ENCODE measurements at places on chromosomes 2 and 18.

DNA sequence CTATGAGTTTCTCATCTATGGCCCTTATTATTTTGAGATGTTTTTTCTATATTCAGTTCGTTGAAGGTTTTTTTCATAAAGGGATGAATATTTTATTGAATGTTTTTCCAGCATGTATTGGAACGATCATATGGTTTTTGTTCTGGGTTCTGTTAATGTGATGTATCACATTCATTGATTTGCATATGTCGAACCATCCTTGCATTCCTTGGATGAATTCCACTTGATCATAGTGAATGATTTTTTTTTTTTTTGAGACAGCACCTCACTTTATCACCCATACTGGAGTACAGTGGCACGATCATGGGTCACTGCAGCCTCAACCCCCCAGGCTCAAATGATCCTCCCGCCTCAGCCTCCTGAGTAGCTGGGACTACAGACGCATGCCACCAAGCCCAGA lies 5.5 kb upstream of the NEMP2 start:
- no peak for DNase-seq

DNA sequence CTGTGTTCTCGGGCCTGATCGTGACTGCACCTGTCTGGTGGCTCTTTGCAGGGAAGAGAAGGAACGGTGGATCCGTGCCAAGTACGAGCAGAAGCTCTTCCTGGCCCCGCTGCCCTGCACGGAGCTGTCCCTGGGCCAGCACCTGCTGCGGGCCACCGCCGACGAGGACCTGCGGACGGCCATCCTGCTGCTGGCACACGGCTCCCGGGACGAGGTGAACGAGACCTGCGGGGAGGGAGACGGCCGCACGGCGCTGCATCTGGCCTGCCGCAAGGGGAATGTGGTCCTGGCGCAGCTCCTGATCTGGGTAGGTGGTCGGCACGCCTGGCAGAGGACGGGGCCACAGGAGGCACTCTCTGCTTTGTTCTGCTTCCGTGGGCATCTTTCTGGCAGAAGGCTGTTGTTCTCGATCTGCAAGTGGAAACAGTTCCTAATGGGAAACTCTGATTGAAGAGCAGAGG lies 48.0 kb downstream of the GBX2 start:
- no peak for DNase-seq

DNA sequence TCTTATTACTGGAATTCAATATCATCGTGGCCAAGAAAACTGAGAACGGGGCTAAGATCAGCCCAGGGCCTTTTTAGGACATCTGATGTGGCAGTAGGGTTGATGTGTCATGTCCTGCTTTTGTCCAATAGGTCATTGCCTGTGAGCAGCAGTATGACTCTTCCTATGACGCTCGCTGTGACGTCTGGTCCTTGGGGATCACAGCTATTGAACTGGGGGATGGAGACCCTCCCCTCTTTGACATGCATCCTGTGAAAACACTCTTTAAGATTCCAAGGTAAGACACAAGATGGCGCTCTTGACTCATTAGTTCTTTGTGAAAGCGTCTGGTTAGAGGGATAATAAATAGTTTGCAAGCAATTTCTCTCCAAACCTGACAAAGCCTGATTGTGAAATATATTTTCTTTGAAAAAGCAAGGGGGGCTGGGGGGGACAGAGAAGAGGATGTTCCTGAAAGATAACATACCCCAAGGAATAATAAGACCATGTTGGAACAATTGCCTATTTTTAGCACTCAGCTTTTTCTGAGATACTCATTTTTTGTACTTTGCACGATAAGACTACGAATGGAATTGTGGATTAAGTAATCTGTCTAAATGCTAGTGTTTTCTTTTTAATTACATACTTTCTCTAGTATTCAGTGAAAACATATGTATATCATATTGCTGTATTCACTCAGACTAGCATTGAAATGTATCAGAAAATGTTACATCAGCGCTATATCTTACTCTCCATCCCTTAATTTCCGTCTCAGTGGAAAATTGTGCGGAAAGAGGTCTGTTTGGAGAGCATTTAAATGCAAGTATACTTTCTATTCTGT lies 58.1 kb downstream of the MYO3B start:
- peak; percentile 29 for DNase-seq

GRCh38 chr2:62264186-62264585 lies 68.3 kb downstream of the B3GNT2 start:
- no peak for DNase-seq

DNA sequence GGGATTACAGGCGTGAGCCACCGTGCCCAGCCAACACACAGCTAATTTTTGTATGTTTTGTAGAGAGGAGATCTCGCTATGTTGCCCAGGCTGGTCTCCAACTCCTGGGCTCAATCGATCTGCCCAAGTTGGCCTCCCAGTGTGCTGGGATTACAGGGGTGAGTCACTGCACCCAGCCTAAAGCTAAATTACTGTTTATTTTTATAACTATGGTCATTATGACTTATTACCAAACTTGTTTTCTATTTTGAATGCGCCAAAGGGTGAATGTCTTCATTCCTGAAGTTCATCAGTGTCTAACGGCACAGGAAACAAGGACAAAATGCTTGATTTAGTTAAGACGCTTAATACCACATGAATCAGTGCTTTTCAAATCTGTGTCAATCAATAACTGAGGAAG lies 38.9 kb upstream of the GREB1L start:
- no peak for DNase-seq

DNA sequence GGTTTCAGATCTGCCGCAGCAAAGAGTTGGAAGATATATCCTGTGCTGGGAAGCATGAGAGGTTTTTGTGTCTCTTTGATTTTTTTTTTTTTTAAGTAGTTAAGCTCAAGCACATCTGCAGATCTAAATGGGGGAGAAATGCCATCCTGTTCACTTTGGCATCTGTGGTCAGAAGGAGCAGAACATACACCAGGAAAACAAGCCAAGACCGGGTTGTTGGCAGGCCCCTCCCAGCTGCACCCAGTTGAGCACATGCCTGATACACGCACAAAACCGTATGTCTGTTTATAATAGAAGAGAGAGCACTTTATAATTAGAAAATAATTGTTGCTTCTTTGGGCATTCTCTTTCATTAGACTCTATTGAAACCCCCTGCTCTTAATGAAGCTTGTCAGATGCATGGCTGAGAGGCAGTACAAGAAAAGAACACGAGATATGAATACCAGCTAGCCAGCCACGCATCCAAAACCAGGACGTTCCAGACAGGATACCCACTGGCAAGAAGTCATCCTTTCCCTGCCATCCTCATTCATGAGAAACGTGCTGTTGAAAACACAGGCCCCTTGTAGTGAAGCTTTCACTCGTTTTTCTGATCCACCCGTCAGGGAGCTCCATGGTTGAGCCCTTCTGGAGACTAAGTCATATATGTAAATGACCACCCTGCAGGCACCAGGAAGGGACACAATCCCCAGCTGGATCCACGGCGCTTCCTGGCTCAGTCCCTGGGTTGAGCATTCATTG lies 152.2 kb downstream of the ALPK2 start:
- DNase-seq = no peak

GRCh38 chr2:43708891-43709290 lies 32.7 kb upstream of the C1GALT1C1L start:
- DNase-seq = no peak

DNA sequence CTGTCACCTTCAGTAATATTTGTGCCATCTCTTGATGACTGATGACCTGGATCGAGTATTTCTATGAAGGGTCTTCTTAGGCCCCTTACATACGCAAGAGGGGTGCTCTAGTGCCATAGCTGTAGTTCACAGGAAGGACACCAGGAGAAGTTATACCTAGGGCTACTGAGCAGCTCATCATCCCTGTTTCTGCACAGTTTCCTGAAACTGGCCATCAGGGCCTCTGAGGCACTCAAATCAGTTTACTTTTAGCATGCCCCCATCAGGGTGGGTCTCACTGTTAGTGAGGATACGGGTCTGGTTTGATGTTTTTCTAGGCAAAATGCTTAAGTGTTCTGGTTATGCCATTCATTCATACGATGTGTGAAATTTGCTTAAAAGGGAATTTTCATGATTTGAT lies 20.0 kb upstream of the FBLN7 start:
- no peak for DNase-seq

GRCh38 chr2:126658905-126659561 lies 3.1 kb downstream of the GYPC start:
- no peak for DNase-seq

DNA sequence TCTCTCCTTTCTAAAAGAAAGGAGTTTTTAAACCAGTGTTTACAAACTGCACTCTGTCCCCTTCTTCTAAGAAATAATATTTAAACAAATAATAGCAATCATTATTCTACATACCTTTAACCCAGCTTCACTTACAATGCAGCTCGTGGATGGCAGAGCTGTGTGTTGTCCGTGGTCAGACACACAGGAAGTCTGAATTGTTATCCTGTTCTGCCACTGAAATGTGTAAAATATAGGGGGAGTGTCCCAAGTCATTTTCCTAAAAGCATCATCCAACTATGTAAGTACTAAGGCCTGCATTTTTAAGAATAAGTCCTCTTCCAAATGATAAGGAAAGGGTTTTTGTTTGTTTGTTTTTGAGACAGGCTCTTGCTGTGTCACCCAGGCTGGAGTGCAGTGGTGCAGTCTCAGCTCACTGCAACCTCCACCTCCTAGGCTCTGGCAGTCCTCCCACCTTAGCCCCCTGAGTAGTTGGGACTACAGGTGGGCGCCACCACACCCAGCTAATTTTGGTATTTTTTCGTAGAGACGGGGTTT lies 2.7 kb upstream of the PPP4R1 start:
- DNase-seq = no peak

DNA sequence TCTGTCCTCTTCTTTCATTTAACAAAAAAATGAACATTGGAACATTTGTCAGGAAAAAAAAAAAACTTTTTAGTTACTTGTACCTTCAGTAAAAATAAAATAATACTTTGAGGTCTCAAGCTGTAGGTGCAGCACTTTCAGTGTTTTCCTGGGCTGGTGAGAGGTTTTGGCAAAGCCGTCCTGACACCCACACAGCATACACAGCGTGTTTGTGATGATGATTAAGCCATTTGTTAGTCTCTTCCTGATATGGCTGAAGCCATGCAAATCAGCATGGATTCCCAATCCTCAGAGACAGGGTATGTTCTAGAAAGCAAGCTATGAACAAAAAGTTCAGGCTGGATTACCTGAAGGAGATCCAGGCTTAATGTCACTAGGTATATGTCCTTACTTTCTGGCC lies 236.8 kb downstream of the ZNF516 start:
- no peak for DNase-seq

DNA sequence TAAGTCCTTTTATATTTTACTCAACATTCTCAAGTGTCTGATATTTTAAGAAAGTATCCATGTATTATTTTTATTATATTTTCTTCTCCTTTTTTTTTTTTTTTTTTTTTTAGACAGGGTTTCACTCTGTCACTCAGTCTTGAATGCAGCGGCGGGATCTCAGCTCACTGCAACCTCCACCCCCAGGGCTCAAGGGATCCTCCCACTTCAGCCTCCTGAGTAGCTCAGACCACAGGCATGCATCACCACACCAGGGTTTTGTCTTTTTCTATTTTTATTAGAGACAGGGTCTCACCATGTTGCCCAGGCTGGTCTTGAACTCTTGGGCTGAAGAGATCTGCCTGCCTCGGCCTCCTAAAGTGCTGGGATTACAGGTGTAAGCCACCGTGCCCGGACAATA lies 212.1 kb downstream of the TCF4 start:
- no peak for DNase-seq

GRCh38 chr2:119416299-119416923 lies 15.2 kb upstream of the TMEM37 start:
- no peak for DNase-seq

GRCh38 chr2:104848526-104848925 lies 5.4 kb upstream of the POU3F3 start:
- no peak for DNase-seq

GRCh38 chr2:25286025-25286400 lies 55.7 kb downstream of the DNMT3A start:
- no peak for DNase-seq

DNA sequence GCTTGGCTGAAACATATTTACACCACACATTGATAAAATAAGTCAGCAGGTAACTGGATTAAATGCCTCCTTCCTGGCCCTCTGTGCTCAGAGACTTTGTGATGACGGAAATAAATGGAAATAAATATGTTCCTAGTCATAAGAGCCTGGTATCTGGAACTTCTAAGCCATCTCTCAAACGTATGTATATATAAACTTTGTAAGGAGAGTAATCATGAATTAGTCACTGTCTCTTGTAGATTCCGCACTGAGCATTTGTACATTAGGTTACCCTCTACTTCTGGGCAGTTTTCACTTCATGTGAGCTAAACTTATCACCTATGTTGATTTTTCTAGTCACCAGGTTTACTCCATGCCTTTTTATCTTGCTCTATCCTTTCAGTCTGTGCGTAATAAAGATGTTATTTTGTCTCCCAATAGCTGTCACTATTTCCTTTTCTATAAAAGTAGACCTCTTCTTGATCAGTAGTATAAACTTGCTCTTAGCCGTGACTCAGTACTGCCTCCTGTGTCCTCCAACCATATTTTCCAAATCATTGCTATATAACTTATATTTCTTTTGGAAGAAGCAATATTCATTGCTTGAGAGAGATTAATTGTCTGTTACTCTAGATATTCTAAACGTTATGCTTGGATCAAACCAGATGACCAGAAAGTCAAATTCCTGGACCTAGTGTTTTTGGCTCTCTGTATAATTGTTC lies 53.2 kb downstream of the FEZ2 start:
- DNase-seq = no peak

DNA sequence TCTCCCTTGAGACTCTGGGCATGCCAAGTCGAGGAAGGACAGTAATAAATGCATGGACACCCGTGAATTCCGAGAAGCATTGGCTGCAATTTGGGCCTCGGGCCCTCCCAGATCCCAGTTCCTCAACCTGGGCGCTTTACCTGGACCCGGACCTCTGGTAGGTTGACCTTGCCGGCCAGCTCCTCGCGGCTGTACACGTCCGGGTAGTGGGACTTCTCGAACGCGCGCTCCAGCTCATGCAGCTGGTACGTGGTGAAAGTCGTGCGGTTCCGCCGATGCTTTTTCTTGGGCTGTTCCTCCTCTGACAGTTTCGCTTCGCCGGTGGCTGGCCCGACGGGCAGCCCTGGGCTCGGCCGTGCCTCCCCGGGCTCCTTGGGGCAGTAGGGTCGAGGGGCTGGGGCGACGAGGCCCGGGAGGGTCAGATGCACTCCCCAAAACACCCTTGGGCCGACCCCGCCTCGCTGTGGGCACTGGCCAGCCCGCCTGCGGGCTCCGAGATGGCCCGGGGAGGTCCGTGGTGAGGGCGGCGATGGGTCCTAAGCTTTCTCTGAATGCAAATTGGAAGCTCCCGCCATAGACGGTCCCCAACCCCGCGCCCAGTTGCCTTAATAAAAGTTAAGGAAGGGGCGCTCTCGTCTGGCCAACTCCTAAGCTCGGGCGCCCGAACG lies 899 bp downstream of the RAX start:
- DNase-seq = no peak

All from NCI-H2107 (cell line).